Stimulated activated CD8-positive, alpha-beta memory T cell treated with anti-CD3 and anti-CD28 coated beads, Interleukin-7, amount 100 ng/mL, for 1 hour (primary cell): ENCODE measurements at places on chromosomes 5 and 9.

DNA sequence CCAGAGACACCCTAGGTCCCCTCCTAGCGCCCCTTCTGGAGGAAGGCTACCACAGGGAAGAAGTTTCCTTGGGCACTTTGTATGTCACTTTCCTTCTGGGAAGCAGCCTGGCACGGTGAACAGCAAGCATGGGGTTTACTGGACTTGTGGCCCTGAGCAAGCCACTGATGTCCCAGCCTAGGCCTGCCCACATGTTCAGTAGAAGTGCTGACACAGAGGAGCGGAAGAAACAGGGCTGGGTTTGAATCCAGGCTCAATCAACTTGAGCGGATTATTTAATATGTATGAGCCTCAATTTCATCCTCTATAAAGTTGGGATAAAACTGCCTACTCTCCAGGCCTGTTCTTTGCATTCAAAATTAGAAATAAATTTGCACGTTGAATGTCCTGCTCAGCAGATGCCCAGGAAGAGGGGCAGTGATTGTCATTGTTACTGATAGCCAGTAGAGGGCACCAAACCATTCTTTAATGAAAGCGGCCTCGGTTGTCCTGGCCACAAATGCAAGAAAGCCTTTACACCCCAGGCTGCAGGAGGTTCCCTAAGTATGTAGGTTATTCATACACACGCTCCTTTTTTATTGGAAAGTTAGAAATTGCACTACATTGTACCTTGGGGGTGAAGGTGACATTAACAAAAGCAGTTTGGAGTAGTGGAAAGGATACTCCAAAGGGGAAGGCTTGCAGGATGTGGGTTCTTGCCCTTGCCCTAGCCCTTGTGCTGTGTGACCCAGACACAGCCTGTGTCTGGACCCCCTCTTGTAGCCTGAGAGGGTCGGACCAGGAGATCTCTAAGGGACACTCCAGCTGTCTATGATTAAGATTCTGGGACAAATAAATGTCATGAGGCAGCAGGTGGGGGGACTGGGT is 13.4 kb upstream of the XPA start:
- DNase-seq = no peak

- DNase-seq = no peak
These were observed 28.4 kb upstream of the PITX1 start for GRCh38 chr5:135062216-135063055.

DNA sequence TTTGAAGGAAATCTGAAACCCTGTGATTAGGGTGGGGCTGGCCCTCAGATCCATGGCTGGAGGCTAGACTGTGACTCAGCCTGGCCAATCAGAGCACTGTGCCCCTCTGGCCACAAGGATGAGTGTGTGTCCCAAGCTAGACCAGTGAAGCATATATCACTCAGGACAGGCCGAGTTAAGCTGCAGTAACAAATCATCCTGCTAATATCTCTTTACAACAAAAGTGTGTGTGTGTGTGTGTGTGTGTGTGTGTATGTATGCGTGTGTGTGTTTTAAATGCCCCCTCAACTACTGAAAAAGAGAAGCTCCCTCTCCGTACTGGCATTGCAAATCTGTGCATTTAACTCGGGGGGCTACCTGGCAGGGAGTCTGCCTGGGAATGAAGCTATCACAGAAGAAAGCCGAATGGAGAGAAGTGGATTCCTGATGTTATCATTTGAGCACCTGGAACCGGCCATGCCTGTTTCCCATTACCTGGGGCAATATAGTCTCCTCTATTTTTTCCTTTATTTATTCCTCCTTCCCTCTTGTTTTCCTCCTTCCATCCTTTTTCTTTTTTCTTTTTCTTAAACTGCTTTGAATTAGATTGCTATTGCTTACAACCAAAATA is 25.6 kb downstream of the STC2 start:
- DNase-seq = no peak

GRCh38 chr5:152534641-152535040 is 129.6 kb upstream of the NMUR2 start:
- no peak for DNase-seq

DNA sequence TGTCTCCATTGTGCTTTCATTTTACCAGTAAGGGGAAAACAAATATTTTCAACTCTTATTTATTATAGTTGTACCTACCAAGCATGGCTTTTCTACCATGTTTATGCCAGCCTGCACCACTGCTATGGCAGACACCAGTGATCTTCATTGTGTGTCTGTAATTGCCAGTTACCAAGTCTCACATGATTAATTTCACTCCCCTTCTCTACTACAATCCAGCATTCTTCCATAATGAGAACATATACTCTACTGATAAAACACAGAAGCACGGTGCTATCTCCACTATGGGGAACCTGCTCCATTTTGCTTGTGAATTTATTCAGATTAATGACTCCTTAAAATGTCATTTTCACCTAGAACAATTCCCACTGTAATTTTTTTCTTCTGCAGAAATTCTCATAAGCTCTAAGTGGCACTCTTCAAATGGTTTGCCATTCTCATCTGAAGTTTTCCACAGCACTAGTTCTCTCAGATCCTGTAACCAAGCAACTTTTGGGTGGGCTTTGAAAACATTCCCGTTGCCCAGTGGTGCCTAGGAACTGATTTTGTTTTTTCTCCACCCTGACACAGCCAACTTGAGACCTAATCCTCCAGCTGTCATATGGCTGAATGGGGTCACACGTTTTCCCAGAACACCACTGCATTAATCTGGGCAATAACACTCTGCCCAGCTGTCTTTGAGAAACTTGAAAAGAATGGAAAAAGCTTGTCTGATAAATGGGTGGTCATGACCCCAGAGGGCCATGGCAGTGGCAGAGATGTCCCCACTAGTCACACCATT is 222.7 kb upstream of the RASEF start:
- DNase-seq = no peak

DNA sequence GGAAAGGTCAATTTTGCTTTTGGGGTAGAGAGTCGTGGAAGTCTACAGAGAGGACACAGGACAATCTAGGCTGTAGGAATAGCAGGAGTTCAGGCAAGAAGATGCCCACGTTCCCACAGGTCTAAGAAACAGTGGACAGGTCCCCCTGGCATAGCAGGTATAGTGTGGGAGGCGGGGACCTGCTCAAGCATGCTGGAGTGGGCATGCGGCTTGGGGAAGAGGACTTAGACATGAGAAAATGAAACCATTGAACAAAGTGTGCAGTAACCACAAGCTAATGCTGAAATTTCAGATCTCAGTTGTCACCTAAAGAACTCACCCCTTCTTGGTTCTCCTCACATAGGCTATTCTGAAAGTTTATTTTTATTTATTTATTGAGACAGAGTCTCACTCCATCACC is 142.8 kb upstream of the EFNA5 start:
- DNase-seq = no peak

GRCh38 chr5:15391704-15392397 is 108.1 kb upstream of the FBXL7 start:
- no peak for DNase-seq

DNA sequence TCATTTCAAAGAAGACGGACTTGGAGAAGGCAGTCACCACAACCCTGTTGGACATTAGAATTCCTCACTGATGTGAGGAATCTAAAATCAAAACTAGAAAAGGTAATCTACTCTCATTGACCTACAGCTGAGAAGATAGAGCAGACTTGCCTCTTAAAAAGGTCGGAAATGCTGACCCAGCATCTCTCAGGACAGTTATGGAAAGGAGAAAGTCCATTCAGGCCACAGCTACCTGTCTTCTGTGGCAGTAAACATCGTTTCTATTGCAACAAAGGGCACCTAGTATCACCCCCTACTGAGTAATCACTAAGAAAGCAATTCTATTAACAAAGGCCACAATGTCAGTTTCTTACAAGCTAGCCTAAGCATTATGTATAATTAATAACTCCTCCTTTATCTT is 601.7 kb downstream of the PRELID2 start:
- DNase-seq = no peak

DNA sequence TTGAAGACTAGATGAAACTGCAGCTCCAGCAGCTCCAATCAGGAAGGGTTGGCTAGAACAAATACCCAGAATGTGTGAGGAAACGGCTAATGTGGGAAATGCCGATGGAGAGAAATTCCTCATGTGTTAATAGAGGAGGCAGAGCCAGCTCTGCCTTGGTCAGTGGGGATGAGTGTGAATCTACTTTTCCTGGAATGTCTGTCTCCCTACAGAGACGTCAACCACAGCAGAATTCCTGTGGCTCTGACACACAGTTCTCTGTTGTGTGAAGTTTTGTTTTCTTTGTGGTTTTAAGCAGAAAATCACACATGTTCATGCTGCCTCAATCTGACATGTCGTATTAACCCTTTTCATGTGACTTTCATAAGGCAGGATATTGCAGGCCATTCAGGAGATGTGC is 476.6 kb upstream of the WWC1 start:
- DNase-seq = no peak

DNA sequence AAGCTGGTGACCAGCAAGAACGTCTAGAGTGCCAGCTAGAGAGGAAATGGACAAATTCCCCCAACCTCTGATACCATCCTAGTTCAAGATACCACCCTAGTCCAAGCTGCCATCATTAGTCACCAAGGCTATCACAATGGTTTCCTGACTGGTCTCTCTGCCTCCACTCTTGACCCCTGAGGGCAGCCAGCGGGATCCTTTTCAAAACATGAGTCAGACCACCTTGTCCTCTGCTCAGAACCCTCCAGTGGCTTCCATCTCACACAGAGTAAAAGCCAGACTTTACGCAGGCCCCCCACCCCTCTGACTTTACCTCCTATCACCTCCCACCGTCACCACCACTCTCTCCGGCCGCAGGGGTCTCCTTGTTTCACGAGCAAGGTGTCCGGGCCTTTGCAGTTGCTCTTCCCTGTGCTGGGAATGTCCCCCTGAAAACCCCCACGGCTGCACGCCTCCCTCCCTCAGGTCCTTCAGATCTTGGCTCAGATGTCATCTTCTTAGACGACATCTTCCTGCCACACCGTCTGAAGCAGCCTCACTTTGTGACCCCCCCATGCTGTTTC is 42.2 kb upstream of the FBXW11 start:
- no peak for DNase-seq

- DNase-seq = no peak
These were observed 192.9 kb downstream of the RAB3C start for GRCh38 chr5:58775701-58776262.

DNA sequence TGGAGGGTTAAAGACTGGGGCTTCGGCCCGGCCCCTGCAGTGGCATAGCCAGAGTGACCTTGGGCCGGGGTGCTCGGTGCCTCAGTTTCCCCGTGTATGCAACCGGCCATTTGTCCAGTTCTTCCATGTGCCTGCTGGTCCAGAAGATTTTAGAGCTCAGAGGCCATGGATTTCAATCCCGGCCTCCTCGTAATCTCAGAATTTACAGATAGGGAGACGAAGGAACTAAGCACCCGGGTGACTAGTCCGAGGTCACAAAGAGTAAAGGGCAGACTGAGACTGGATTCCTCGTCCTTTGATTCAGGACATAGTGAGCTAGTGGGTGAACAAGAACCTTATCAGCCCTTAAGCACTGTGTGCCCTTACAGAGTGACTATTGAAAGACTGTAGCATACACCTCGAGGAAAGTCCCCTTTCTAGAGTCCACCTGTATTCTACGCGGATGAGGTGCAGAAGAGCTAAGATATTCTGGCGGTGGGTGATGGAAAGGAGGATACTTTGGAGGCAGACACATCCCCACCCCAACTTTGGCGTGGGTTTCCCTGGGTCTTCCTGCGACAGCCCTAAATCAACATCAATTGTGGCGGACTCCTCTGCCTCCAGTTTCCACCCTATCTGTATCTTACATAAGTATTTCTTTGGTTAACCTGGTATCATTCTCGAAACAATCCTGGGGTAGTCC is 597 bp downstream of the SLC31A1 start:
- DNase-seq = no peak

GRCh38 chr5:174306345-174307030 is 261.0 kb downstream of the NSG2 start:
- DNase-seq = no peak

DNA sequence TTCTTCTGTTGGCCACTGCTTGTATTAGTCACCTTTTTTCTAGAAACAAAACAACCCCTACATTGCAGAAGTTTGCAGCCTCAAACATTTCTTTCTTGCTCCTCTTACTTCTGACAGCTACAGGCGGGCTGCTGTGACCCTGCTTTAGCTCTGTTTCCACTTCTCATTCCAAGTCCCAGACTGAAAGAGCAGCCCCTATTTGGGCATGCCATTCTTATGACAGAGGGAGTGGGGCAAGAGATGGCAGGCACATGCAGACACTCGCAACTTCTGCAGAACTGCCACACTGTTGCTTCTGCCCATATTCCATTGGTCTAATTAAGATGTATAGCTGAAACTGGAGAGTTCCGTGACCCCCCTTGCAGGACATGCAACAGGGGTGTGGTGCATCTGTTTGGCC is 19.6 kb upstream of the RPS23 start:
- no peak for DNase-seq

DNA sequence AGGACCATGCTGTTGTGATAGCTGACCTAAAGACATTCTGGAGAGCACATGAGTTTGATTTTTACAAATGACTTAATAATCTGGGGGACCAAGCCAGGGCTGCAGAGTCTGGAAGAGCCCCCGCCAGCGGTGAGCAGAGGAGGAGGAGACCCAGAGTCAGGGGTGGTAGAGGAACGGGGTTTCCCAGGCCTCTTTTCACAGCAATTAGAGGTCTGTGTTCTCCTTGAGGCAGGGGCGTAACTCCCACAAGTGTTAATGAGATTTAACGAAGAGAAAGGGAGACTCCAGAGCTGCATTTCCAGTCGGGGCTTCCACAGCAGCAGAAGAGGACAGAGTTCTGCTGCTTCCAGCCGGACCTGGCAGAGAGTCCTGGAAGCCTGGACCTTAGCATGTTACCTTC is 137.9 kb upstream of the SLC24A2 start:
- no peak for DNase-seq

DNA sequence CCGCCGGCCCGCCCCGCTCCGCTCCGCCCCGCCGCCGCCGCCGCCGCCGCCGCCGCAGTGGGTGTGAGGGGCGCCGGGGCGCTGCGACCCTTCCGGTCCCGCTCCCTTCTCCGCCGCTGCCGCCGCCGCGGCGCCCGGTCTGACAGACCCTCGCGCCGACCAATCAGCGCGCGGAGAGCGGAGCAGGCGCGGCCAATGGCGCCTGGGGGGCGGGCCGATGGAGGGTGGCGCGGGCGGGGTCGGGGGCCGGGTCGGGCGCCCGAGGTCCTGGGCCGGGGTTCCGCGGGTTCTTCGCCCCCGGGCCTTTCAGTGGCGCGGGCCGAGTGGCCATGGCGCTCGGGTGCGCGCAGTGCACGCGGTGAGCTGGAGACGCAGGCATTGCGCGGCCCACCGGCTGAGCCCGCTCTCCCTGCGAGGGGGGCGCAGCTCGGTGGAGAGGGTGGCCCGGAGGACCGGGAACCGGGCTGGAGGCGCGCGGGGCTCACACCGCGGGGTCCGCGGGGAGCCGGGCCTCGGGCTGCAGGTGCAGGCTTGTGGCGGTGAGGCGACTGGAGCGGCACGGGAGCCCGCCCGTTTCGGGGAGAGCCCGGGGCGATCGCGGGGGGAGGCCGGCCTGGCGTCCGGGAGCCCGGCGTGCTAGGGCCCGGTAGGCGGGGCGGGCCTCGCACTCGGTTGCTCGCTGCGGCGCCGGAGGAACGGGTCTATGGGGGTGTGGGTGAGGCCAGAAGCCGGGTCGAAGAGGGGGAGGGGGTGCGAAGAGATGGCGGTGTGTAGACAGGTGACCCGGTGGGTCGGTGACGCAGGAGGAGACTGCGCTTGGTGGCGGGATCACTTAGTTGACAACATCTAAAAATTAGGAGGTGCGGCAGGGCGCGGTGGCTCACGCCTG is at the start of gene MAPK9:
MAPK9 (minus strand) TSS at position 141 of the 889 bp plus-strand sequence. CDS start 11,522 bp downstream, outside the sequence.
- DNase-seq = peak; percentile 70
